ENCODE measurements at places on chromosomes 11 and 22. TPM values are rescaled to one million over a fixed set of nuclear protein-coding genes. Genes with fewer than 3 reads are reported as not detected.

- peak; percentile 61 for DNase-seq
Observed at GRCh38 chr11:108538022-108538424, 39.8 kb upstream of the POGLUT3 start.

DNA sequence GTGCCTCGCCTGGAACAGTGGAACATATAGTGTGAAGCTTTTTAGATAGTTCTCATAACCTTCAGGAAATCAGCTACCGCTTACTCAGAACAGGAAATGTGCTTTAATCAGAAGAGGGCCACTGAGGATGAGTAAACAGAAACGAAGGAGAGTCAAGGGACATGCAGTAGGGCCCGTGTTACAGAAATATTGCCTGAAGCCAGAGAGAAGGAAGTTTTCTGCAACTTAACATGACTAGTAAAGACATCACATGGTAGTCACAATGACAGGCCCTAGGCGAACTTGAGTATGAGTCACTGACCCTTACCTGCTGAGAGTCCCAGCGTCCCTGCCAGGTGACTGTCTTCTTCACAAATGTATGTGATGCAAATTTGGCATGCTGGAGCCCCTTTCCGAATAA lies 39.4 kb downstream of the CARD18 start:
- DNase-seq = no peak

- DNase-seq = no peak
Observed at GRCh38 chr11:20027556-20028013, 132.7 kb downstream of the DBX1 start.

DNA sequence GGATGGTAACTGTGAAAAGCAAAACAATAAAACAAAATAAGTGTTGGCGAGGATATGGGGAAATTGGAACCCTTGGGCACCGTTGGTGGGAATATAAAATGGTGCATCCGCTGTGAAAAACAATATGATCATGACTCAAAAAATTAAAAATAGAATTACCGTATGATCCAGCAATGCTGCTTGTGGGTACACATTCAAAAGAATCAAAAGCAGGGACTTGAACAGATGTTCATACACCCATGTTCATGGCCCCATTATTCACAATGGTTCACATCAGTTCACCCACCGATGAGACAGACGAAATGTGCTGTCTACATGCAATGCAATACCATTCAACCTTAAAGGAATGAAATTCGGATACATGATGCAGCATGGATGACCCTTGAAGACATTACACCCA lies 1.2 kb upstream of the DERL3 start:
- no peak for DNase-seq

DNA sequence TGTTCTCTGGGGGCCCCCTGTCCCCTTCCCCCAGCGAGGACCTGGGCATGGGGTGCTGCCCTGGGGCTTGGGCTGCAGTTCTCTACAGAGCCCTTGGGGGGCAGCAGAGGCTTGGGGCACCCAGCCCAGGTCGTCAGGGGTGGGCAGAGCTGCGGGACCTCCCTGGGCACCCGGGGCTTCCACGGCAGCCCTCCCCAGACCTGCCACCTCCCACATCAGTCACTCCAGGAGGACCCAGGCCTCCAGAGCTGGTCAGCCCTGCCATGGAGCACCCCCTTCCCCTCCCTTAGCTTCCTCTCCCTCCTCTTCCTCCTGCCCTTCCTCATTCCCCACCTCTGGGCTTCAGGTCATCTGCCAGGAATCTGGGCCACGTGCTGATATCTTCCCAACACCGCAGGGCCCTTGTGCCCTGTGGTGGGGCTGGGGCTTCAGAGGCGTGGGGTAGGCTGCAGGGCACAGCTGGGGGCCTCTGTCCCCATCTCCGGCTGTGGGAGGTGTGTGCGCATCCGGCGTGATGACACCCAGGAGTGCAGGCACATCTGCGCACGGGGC lies 5.8 kb downstream of the TSPAN4 start:
- DNase-seq = peak; percentile 44

- DNase-seq = no peak
Observed at GRCh38 chr11:132987936-132988335, 544.4 kb downstream of the OPCML start.

- no peak for DNase-seq
Observed at GRCh38 chr11:15112131-15112541, 2.6 kb upstream of the INSC start.

DNA sequence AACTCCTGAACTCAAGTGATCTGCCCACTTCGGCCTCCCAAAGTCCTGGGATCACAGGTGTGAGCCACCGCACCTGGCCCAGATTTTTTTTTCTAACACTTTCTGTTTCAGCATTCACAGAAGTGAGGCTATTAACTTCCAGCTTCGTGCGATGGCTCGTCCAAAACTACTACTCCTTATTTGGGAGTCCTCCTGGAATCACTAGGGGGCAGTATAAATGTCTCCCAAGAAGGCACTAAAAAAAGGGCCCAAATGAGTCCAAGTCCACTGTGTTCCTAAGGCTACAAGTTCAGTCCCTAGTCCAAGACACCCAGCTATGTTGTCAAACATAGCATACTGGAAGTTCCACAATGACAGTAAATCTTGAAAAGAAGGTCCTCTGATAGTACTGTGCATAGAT lies 63.2 kb upstream of the BIRC3 start:
- DNase-seq = no peak

- no peak for DNase-seq
Observed at GRCh38 chr11:124434699-124435098, 10.0 kb upstream of the OR8B4 start.

- DNase-seq = no peak
Observed at GRCh38 chr11:69164824-69165223, 9.1 kb downstream of the SMIM38 start.

DNA sequence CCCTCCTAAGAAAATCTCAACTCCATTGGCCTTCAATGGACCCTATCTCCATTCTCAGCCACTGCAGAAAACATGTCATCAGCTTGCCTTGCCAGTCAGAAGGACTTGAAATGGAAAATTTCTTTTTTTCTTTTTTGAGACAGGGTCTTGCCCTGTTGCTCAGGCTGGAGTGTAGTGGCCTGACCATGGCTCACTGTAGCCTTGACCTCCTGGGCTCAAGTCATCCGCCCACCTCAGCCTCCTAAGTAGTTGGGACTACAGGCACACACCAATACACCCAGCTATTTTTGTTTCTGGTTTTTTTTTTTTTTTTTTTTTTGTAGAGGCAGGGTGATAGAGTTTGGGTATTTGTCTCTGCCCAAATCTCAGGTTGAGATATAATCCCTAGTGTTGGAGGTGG lies 29.0 kb downstream of the AGBL2 start:
- DNase-seq = no peak

- DNase-seq = no peak
Observed at GRCh38 chr22:46062232-46062615, 85.3 kb upstream of the WNT7B start.

- no peak for DNase-seq
Observed at GRCh38 chr11:119794756-119795155, 65.8 kb upstream of the NECTIN1 start.

Gene PIWIL4
- polyA plus RNA-seq = 17.0 TPM

Gene ADAMTS8
- 1.9 TPM for polyA plus RNA-seq

Gene GRIK4
- 1.4 TPM for polyA plus RNA-seq

Gene HEPN1
- polyA plus RNA-seq = 0.06 TPM

Gene CABP4
- not detected for polyA plus RNA-seq

Gene FOLR2
- 0.67 TPM for polyA plus RNA-seq
